Ureter (tissue), 1 donor: ENCODE measurements at places on chromosomes 6 and 20. TPM values are rescaled to one million over a fixed set of nuclear protein-coding genes. Genes with fewer than 3 reads are reported as not detected.

DNA sequence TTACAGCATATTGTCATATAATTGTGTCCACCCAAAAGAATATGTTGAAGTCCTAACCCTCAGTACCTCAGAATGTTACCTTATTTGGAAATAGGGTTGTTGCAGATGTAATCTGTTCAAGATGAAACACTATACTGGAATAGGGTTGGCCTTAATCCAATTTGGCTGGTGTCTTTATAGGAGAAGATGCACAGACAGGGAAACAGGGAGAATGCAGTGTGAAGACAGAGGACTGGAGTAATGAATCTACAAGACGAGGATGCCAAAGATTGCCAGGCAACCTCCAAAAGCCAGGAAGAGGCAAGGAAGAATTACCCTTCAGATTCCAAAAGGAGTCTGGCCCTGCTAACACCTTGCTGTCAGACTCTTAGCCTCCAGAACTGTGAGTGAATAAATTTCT lies 482.9 kb downstream of the PTPRT start:
- no peak for DNase-seq

DNA sequence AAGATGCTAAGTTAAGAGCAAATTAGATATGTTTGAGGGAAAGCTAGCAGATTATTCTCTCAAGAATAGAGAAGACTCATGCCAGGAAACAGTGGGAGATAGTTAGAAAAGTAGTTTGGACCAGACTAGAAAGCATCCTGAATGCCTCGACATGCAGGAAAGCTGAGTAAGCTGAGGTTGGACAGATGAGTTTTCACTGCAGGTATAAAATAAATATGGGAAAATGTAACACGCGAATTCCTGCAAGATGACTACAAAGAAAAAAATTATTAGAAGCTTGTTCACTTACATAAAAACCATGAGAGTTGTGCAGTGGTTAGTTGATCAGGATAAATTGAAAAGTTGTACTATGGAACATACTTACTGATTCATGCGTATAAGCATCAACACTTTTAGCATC lies 484.2 kb upstream of the MANEA start:
- DNase-seq = no peak

DNA sequence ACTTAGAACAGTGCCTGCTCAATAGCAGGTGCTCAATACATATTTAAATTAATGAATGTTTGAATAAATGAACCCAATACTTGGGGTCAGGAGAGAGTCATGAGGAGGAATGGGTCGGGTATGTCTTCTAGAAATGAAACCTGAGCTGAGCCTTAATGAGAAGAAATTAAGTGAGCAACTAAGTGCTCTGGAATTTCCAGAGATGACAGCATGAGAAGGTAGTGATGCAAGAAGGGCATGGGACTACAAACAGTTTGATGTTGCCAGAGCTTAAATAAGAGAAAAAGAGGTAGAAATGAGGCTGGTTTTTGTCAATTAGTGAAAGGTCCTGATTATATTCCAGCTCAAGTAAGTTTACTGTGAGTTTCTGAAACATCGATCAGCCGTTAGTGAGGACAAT lies 82.9 kb downstream of the PDE10A start:
- DNase-seq = no peak

DNA sequence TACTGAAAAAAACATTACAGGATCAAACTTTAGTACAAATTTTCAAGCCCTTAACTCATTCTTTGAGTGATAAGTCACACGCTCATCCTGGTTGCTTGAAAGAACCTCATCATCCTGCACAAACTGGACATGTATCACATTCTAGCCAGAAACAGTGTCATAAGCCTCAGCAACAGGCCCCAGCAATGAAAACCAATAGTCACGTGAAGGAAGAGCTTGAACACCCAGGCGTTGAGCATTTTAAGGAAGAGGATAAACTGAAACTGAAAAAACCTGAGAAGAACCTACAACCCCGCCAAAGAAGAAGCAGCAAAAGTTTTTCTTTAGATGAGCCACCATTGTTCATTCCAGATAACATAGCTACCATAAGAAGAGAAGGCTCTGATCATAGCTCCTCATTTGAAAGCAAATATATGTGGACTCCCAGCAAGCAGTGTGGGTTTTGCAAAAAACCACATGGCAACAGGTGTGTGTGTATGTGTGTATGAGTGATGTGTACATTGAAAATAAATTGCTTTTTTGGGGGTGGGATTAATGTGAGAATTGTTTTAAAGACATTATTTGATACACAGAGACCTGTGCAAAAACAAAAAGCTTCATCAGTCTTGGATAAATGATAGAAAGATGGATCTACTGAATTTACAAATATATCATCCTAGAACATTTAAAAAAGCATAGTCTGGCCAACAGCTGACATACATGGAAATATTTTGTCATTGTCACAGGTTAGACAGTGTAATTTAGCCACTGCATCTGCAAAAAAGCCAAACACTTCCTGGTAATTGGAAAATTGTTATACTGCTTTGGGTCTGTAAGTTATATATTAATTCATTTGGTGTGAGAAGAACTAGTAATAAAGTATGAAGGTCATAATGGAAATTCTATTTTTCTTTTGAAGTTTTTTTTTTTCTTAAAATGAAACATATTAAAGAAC lies 50.1 kb downstream of the PHF3 start:
- no peak for DNase-seq

DNA sequence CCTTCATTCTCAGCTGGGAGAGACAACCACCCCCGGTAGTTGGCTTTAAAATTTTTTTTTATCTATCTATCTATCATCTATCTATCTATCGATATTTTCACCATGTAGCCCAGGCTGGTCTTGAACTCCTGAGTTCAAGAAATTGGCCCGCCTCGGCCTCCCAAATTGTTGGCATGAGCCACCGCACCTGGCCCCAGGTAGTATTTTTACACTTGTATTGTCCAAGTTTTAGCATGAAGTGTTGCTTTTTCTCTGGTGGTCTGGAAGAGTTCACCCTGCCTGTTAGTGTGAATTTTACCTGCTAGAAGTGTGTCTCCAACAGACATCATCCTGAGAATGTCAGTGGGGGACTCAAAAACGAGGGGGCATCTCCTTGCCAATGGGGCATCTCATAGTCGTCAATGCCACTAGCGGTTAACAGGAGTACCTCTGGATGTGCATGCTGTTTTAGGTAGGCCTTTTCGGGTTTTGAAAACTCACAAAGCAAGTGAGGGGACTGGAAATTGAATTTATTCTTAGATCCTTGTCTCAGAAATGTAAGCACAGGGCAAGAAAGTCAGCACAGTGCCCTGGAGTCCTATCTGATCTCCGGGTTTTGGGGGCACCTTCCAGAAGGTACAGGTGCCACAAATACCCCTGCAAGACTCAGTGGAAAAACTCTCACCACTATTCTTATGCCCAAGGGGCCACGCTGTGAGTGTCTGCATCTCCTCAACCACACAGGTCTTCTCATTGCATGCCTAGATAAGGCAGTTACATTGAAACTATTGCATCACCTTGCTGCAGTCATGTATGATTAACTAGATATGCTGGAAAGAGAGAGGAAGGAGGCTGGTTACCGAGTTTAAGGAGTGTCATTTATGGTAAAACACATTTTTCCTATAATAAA lies 37.1 kb downstream of the TNFAIP3 start:
- DNase-seq = no peak

GRCh38 chr20:37347891-37348791 lies 2.2 kb downstream of the SRC start:
- peak; percentile 37 for DNase-seq

- no peak for DNase-seq
These were observed 108.7 kb downstream of the GPX5 start for GRCh38 chr6:28634411-28634760.

DNA sequence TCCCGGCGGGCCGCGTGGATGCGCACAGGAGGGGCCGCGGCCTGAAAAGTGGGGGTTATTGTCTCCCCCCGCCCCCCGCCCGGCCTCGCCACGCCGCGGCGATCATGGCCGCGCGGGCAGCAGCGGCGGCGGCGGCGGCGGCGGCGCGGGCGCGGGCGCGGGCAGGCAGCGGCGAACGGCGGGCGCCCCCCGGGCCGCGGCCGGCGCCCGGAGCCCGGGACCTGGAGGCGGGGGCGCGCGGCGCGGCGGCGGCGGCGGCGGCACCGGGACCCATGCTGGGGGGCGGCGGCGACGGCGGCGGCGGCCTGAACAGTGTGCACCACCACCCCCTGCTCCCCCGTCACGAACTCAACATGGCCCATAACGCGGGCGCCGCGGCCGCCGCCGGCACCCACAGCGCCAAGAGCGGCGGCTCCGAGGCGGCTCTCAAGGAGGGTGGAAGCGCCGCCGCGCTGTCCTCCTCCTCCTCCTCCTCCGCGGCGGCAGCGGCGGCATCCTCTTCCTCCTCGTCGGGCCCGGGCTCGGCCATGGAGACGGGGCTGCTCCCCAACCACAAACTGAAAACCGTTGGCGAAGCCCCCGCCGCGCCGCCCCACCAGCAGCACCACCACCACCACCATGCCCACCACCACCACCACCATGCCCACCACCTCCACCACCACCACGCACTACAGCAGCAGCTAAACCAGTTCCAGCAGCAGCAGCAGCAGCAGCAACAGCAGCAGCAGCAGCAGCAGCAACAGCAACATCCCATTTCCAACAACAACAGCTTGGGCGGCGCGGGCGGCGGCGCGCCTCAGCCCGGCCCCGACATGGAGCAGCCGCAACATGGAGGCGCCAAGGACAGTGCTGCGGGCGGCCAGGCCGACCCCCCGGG lies 637 bp downstream of the ARID1B start:
- DNase-seq = peak; percentile 63

Gene CST5
- total RNA-seq = not detected

Gene NCOA5
- total RNA-seq = 30.0 TPM
